ENCODE measurements at places on chromosomes 16 and 17. TPM values are rescaled to one million over a fixed set of nuclear protein-coding genes. Genes with fewer than 3 reads are reported as not detected.
A peak's percentile ranks its signal among the peaks of the same experiment; 100 is the strongest.

DNA sequence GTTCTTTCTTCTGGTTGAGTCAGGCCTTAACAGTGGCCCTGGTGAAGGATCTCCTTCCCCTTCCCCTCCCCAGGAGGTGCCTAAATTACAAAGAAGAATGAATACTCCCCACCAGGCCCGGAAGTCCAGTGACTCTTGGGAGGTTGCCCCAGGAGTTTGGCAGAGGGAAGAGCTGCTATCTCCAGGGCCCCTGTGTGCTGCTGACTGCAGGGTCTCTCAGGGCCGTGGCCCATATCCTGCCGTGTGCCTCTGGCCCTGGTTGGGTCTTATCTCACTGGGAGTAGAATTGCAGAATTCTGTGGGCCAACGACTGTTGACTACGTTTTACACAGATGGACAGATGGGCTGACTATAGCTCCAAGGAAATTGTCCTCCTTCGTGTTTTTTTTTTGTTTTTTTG is 28.0 kb downstream of the AKAP1 start:
- no peak for DNase-seq

DNA sequence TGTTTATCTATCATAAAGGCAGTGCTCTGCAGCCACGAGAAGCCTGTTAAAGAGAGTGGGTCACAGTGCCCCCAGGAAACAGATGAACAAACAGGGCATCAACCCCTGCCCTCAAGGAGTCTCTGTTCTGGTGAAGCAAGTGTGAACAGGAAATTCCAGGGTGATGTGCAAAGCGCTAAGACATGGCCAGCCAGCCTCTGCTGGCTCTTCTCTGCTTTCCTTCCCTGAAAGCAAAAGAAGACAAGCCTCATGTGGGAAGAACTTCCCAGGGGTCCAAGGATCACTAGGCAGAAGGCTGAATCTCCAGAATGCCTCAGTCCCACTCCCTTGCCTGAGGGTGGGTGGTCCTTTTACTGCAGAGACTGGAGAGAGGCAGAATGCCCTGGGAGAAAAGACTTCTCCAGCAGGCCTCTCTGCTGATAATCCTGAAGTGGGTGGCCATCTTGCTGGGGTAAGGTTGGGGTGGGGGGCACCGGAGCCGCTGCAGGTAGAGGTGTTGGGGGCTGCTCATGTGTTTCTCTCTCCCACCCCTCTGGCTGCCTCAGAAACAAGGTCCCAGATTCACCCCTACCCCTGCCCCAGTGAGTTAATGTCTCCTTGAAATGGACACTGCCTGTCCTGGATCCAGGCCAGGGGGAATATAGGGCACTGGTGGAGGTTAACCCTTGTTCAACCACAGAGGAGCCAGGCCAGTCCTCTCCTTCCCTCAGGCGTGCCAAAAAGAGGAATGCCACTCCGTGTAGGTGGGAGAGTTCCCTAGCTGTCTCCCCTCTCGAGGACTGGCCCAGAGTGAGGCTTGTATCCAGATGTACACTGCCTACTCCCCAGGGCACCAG is 2.4 kb downstream of the ANKRD13B start:
- DNase-seq = no peak

Gene STAC2
- total RNA-seq = 1.3 TPM

Gene SRCIN1
- 4.5 TPM for total RNA-seq

Gene CCL13
- 1.5 TPM for total RNA-seq

- no peak for DNase-seq
Observed at GRCh38 chr16:65662256-65662655, 540.4 kb upstream of the CDH11 start.

Gene CTRL
- total RNA-seq = 1.1 TPM

Gene TMEM88
- 5.8 TPM for total RNA-seq

Gene DOC2B
- total RNA-seq = 4.5 TPM

Gene ZG16
- total RNA-seq = not detected

GRCh38 chr16:50306287-50306686 is 39.9 kb downstream of the ADCY7 start:
- DNase-seq = no peak

Gene NPIPA2
- 6.7 TPM for total RNA-seq

- DNase-seq = no peak
Observed at GRCh38 chr17:63528183-63528582, 5.0 kb downstream of the KCNH6 start.

Gene KRT13
- total RNA-seq = 0.40 TPM

Gene TCAP
- 2.0 TPM for total RNA-seq

DNA sequence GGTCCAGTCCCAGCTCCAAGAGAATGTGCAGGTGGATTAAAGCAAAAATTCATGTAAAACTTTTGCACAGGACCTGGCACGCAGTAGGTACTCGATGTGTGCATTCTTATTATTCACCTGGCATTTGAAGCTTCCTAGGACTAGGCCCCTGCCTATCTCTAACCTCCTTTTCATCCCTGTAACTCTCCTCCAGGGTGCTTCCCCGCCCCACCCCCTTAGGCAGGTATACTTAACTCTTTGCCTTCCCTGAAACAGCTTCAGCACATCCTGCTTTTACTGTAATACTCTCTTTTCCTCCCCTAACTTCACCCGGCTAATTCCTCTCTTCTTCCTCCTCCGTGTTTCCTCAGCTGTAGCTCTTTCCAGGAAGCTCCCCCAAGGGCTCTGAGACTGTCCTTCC is 54.8 kb downstream of the CDK5R1 start:
- no peak for DNase-seq

DNA sequence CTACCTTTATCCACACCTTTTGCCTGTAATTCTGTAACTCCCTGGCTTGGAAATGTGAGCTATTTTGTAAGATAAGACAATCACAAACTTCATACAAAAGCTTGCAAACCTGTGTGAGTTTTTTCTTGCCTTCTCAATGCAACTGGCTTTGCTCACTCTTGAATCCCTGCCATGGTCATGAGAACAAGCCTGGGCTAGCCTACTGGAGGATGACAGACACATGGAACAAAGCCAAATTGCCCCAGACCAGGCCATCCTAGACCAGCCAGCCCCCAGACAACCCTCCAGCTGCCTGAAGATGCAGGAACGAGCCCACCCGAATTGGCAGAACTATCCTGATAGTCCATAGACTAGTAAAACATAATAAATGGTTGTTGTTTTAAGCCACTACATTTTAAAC is 466.6 kb upstream of the ERCC4 start:
- DNase-seq = no peak

Gene C17orf50
- total RNA-seq = not detected

- no peak for DNase-seq
Observed at GRCh38 chr17:73902416-73903181, 258.4 kb upstream of the SDK2 start.

Gene SLC5A11
- 2.5 TPM for total RNA-seq

Gene SNX11
- 21.8 TPM for total RNA-seq

Gene TEDC2
- total RNA-seq = 0.60 TPM

DNA sequence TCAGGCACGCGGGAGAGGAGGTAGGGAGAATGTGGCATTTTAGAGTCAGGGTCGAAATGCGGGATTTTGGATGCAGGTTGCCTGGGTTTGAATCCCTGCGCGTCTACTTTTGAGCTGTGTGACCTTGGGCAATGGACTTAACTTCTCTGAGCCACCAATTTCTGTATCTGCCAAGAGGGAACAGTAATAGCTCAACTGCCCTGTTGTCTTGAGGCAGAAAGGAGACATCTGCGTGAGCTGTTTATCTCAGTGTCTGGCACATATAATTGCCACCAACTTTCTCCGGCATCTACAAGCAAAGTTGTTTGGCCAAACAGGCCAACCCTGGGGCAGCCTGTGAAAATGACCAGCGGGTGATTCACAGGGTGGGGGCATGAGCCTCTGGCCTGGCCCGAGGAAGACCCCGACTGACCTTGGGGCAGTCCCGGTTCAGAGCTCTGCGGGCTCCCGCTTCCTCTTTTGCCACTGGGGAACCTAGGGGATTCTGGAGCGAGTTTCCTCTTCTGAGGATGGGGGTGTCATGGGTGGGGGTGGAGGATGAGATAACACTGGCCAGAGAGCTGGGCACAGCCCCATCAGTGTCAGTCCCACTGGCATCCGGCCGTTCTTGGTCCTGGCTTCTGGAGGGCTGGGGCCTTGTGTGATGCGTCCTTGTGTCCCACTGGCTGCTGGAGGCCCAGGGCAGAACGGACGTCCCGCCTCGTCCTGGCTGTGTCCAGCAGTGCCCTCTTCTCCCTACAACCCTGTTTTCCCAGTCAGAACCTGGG is 1.3 kb downstream of the SNN start:
- DNase-seq = no peak

DNA sequence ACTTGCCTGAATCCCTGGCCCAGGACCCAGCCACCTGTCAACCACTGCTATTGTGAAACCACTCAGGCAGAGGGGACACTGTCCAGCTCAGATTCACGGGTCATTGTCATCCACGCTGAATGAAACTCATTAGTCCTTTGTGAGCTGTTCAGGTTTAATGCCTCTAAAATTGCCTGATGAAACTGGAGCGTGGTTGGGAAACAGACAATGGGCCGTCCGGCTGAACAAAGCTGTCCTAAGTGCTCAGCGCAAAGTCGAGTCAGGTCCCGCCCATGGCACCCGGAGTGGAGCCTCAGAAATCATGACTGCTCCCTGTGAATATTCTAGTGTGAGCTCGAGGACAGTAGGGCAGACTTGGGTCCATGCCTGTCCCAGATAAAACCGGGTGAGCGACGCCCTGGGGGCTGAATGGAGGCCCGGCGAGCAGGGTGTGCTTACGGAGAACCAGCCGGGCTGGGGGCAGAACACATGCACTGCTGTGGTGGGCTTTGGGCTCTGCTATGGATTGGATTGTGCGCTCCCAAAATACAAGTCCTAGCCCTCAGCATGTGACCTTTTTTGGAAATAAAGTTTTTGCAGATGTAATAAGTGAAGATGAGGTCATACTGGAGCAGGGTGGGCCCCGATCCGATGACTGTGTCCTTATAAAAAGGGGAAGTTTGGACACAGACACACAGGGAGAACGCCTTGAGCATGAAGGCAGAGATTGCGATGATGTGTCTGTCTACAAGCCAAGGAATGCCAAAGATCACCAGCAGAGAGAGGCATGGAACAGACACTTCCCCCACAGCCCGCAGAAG is 12.9 kb upstream of the CMIP start:
- DNase-seq = no peak

Gene SNX20
- total RNA-seq = 4.2 TPM

Gene KRT9
- total RNA-seq = not detected

Gene CACNG1
- not detected for total RNA-seq

DNA sequence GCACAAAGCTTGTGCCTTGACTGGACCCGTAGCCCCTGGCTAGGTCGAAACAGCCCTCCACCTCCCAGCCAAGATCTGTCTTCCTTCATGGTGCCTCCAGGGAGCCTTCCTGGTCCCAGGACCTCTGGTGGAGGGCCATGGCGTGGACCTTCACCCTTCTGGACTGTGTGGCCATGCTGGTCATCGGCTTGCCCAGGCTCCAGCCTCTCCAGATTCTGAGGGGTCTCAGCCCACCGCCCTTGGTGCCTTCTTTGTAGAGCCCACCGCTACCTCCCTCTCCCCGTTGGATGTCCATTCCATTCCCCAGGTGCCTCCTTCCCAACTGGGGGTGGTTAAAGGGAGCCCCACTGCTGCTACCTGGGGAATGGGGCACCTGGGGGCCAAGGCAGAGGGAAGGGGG is 3.5 kb downstream of the CTRL start:
- DNase-seq = no peak

- DNase-seq = no peak
Observed at GRCh38 chr16:77112746-77113145, 78.2 kb upstream of the MON1B start.

GRCh38 chr17:47905221-47905733 is 9.2 kb downstream of the SP2 start:
- DNase-seq = peak; percentile 66
